ENCODE measurements at places on chromosomes 3 and 15.

- no peak for DNase-seq
Measured at GRCh38 chr3:142445816-142446254, 2.0 kb downstream of the XRN1 start.

- no peak for DNase-seq
Measured at GRCh38 chr3:79215286-79215685, 552.5 kb downstream of the ROBO1 start.

GRCh38 chr3:108834551-108834950, 12.0 kb downstream of the TRAT1 start:
- no peak for DNase-seq

DNA sequence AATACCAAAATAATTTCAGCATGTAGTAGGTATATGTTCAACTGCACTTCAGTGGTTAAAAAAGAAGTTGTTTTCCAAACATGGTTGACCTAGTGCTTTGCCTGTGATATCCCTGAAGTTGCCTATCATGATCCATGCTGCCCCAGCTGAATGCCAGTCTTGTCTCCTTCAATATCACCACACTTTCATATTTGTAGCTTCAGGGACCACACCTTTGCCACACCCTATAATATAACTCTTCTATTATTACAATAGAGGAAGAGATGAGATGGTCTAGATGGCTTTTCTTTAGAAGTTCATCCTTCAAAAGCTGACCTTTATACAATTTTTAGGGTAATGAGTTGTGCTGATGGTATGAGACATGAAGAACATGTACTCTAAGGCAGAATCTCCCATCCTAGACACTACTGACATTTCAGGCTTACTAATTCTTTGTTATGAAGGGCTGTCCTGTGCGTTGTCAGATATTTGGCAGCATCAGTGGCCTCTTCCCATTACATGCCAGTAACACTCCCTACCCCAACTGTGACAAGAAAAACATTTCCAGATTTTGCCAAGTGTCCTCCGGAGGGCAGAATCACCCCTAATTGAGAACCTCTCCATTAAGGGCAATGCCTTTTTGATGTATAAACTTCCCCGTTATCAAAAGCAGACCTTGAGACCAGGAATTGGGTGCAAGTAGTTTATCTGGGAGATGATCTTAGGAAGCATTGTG, 76.2 kb upstream of the PLCL2 start:
- DNase-seq = no peak

DNA sequence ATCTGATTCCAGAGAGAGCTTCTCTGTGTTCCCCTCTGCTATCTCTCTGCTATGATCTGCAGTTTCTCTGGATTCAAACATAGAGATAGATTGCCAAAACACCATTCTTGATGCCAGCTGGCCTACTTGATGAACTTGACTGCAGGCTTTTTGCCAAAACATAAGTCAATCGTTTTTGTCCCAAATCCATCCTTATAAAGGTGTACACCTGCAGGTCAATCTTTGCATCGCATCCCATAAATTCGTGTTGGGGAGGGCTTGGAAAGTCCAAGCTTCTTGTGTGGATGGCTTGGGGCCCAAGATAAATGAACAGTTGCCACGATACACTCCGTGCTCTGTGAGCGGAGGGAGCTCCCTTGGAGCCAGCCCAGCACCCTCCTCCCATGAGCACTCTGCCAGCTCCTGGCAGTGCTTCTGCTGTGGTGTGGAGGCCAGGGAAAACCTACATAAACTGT, 2.7 kb downstream of the CERS3 start:
- DNase-seq = no peak

DNA sequence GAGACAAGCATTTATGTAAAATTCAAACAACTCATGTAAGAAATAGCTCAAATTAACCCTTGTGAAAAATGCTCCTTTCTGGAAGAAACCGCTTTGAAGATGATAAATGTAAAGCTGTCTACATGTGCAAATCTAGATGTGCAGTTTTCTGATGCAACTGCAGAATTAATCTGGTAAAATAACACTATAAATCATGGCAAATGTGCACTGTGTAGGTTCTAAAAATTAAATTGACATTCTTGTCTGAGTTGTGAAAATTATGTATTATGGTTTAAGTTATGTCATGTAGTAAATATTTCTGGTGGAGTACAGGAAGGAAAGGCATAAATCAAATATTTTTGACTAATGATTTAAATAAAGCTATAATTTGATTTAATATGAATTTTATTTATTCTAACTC, 678.1 kb upstream of the SEMA6D start:
- DNase-seq = no peak

DNA sequence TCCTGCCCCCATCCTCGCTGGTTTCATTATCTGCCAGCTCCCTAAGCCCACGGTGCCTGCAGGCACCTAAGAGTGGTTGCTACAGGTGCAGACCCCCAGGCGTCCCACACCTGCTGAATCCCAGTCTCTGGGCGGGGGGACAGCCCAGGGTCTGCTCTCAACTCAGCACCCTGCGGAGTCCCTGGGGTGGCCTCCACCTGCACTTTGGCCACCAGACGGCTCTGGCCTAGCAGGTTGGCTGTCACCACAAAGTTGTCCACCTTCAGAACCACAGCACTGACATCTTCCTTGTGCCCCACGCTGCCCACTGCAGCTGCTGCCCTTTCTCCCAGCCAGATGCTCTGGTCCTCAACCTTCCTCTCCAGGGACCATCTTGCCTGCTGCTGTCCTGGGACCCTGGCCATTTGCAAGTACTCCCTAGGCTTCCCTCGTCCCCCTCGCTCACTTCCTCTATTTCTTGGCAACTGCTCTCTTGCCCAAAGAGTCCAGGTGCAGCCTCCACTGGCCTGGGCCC, 34.9 kb upstream of the SNRPA1 start:
- DNase-seq = no peak

- DNase-seq = no peak
Measured at GRCh38 chr15:78347586-78348543, 7.7 kb downstream of the CRABP1 start.

GRCh38 chr15:63482874-63483323, 21.5 kb upstream of the USP3 start:
- no peak for DNase-seq

DNA sequence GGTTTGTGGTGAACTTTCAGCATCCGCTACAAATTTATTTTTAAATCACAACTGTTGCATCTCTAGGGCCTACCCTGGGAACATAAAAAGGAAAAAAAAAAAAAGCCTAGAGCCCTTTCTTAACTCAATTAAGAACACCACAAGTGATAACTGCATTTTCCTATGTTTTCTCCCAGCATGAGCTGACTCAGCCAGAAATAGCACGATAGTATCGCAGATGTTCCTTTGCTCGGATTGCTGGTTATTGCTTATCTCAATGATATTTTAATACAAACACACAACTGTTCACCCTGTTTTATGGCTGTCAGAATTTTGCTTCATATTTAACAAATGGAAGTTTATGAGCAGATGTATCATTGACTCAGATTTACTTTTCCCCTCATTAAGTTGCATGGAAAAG, 251.8 kb upstream of the SUCLG2 start:
- no peak for DNase-seq

DNA sequence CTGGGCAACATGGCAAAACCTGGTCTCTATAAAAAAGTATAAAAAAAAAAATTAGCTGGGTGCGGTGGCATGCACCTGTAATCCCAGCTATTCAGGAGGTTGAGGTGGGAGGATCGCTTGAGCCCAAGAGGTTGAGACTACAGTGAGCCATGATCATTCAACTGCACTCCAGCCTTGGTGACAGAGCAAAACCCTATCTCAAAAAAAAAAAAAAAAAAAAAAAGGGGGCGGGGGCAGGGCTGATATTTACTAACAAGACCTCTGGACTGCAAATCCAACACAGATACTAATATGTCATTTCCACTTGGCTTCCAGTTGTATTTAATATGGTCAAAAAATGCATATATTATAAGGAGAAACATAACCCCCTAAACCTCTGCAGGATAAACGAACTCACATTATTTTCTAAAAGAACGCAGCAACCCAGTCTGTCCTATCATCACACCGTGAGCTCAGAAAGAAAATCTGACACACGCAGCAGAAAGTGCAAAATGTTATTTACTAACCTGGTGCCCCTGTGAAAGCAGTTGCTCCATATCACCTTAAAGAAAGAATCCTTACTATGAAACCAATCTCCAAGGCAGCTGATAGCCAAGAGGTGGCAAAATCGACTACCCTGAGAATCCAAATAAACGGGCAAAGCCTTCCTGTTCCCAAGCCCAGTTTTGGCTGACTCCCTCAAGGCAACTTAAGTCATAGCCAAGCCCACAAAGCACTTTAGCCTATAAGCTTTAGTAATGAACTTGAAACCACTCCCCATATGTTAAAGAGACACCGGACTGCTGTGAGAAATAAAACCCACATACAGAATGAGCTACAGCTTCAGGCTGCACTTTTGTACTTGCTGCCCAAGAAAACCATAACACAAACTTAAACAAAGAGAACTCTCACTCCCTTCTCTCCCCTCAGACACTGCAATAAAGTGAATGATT, 39.3 kb downstream of the PLD1 start:
- peak; percentile 16 for DNase-seq

DNA sequence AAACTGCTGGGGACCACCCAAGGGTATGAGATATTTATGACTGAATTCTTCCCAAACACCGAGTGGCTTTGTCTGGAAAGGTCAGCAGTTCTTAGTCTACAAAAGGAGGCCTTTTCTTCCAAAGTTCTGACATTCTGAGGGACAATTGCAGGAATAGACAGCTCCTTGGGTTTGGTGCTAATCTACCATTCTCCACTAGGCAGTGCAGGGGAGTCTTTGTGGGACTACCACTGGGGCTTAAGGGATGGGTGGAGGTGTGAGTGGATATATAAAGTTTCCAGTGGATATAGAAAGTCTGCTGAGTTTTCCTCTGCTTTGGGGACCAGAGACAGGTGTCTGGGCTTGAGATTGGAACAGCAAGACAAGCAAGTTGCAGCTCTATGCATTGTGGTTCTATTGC, 62.7 kb downstream of the EXOG start:
- DNase-seq = no peak

DNA sequence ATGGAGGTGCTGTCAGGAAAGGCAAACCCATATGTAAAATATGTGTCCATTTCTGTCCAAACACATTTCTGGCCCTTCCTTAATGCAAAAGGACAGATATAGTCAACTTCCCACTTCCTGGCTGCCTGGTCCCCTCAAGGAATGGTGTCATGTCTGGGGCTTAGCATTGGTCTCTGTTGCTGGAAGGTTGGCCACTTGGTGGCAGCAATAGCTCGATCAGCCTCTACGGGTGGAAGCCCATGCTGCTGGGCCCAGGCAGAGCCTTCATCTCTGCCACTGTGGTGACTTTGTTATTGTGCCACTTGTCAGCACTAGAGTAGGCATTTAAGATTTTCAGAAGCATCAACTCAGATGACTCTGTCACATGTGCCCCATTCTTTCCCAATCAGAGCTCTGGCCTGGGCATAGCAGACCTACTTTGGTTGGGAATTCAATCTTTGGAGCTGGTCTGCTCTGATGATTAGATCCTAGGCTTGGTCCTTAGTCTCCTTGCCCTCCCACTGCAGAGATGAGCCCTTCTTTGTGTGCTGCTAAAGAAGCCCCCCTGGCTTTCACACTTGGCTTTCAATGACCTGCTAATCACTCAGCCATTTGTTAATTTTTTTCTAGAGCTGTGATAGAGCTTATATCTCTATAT, 51.0 kb upstream of the SPSB4 start:
- no peak for DNase-seq

- no peak for DNase-seq
Measured at GRCh38 chr15:39934397-39935071, 619 bp downstream of the EIF2AK4 start.

- no peak for DNase-seq
Measured at GRCh38 chr3:126132751-126133511, 47.5 kb downstream of the ALDH1L1 start.

- DNase-seq = no peak
Measured at GRCh38 chr3:134312072-134312872, 61.6 kb upstream of the RYK start.

GRCh38 chr3:61349717-61350116, 98.5 kb upstream of the FHIT start:
- DNase-seq = no peak

DNA sequence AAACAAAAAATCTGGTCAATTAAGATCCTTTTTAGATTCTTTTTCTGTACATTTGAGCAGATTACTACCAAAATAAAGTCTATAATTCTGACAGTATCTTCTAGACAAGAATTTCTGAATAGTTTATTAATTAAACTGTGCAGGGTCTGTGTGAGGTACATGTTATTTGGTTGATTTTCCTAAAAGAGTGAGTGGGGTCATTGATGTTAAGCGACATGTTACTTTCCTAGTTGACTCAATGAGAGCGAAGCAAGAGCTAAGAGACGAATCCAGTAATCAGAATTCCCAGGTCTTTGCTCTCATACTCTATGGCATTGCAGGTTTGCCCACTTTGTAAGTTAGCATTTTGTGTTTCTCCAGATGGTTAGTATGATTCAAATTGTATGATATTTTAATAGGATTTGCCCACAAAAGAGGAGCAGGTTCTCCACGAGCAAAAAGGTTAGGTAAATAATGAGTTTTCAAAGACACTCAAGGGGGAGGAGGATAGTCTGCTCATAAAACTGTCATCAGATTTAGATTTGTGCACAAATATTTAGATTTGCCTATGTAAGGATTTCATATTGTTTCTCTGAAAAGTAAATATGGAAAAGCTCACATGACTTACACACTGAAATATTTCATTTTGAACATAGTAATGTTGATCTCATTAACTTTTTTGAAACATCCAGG, 217.2 kb upstream of the CGNL1 start:
- no peak for DNase-seq

DNA sequence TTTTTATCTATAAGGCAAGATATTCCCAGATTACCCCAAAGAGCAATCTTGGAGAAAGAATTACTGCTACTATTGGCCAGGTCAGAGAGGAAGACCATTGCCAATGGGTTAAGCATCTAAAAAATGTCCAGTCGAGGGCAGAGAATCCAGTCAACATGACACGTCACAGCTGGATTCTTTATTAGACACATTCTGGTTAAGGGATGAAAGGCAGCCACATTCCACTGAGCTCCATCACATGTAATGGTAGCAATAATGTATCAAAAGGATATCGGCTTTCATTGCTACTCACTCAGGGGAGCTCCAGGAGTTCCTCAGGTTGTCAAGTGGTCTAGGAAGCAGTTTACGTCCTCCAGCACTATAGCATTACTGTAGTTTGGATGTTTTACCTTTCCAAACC, 421.1 kb downstream of the PLOD2 start:
- DNase-seq = peak; percentile 39

DNA sequence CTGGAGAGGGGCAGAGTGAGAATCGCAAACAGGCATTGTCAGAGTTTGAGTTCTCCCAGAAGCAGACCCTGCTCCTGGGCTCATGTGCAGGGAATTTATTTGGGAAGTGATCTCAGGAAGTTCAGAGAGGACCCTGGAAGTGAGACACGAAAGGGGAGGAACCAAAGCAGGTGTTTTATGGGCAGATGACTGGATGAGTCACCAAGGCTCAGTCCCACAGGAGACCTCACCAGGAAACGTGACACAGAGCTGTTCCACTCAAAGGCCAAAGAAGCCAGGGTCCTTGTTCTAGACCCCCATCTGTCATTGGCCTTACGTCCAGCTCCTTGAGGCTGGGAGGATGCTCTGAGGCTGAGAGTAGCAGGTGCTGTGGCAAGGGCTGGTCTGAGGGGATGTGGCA, 43.4 kb upstream of the SEC22A start:
- no peak for DNase-seq

All from HS-5 (cell line).